ENCODE measurements at places on chromosomes 13 and 19.

DNA sequence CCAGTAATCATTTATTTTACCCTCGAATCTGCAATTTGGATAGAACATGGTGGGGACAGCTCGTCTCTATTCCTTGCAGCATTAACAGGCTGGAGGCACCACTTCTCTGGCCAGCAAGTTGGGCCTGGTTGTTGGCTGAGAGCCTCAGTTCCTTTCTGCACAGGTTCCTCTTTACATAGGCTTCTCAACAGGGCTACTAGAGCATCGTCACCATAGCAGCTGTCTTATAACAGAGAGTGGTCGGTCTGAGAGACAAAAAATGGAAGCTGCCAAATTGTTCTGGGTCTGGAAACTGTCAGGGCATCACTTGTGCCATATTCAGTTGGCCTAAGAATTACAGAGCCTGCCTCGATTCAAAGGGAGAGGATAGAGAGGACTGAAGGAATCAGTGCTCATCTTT lies 86.7 kb downstream of the DNAJC15 start:
- DNase-seq = no peak

GRCh38 chr13:97810152-97810551 lies 143.3 kb upstream of the IPO5 start:
- no peak for DNase-seq

- no peak for DNase-seq
These were observed 6.0 kb downstream of the KLK14 start for GRCh38 chr19:51076631-51077213.

DNA sequence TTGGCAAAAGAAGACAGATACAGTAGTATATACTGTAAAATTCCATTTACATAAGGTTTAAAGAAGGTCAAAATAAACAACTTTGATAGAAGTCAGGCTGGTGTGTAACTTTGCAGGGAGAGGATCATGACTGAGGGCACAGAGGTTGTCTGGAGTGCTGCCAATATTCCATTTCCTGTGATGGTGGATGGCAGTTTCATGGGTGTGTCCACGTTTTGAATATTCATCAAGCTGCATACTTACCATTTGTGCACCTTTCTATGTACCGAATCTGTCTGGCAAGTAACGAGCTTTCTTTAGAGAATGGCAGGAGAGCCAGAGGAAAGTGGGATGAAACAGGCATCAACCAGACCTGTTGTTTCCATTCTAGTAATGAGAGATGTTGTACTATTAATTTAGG lies 420.5 kb upstream of the HTR2A start:
- DNase-seq = no peak

DNA sequence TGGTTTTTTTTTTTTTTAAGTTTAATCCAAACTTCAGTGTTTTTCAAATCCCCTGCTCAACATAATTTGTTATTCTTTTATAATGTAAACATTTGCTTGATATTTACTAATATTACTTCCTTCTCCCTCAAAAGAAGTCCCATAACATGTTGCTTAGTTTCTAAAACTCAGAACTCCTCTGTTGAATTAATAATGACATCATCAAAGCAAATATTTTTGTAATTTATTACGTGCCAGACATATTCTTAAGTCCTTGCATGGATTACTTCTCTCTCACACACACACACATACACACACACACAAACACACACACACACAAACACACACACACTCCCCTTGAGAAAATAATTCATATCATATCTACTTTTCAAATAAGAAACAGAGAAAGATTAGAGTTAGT lies 1432.3 kb upstream of the SPRY2 start:
- DNase-seq = no peak

GRCh38 chr19:53537121-53537520 lies 824 bp upstream of the ZNF331 start:
- no peak for DNase-seq

GRCh38 chr19:7010722-7011593 lies 10.3 kb downstream of the MBD3L2B start:
- DNase-seq = no peak

GRCh38 chr19:47511128-47511517 lies 3.7 kb downstream of the NAPA start:
- DNase-seq = no peak

DNA sequence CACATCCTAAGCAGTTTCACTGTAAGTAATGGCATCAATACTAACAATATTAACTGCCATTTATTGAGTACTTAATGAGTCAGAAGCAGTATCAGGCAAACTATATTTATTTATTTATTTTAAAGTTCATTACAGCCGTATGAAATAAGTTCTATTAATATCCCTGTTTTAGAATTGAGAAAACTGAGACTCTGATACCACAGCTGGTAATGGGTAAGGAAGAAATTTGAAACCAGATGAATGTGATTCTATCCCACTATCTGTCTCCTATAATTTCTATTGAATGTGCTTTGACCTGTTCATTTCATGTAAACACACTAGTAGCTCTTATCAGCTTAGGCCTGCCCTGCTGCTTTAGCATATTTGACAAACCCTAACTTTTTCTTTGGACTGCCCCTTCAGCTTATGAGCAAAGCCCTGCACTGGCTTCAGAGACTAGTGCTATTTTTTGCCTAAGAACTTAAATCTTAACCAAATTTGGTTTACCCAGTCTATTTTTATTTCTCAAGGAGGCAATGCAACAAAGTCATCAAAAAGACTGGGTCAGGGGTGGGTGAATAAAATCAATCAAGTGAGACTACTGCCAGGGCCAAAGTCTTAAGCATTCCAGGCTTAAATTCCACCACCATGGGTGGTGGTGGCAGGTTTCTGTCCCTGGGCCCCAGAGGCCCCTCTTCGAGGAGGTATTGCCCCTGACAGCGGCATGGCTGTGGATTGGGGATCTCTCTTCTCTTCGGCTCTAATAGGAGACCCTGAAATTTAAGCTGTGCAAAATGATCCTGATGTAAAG lies 143.4 kb downstream of the DLEU7 start:
- no peak for DNase-seq

GRCh38 chr19:53639471-53639870 lies 7.7 kb downstream of the DPRX start:
- no peak for DNase-seq

DNA sequence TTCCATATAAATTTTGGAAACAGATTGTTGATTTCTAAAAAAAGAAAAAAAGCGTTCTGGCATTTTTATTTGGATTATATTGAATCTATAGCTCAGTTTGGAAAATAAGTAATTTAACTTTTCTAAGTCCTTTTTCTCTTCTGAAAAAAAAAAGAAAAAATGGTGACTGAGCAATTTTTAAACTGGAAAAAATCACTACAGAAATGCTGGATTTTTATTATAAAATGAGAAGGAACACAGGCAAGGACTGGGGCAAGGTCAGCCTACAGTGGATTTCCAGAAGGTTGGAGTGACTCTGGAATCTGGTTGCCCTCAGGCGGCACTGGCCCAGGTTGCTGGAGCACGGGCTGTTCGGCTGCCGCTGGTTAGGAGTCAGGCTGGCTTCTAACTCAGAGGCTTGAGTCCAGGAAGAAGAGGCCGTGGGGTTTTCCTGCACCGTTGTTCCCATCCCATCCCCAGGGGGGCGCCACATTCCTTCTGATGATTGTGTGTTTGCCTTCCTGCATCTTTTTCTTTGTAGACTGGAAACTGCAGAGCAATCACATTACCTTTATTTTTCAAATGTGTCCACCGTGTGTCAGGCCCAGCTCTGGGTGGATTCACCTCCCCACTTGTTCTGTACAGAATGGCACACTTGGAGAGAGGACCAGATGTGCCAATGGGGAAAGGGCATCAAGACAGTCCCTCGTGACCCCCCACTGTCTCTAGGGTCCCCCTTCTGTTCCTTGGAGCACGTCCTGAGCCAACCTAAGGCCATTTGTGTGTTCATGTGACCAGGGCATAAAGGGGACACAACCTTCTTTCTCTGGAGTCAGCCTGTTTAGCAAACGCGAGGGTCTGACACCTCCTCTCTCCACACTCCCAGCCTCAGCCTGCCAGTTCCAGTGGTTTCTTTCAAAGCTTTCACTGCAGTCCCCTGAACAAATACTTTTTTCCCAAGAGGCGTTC lies 44.5 kb upstream of the GTF3A start:
- DNase-seq = no peak

- no peak for DNase-seq
These were observed 33.9 kb upstream of the CEACAM21 start for GRCh38 chr19:41541990-41542584.

DNA sequence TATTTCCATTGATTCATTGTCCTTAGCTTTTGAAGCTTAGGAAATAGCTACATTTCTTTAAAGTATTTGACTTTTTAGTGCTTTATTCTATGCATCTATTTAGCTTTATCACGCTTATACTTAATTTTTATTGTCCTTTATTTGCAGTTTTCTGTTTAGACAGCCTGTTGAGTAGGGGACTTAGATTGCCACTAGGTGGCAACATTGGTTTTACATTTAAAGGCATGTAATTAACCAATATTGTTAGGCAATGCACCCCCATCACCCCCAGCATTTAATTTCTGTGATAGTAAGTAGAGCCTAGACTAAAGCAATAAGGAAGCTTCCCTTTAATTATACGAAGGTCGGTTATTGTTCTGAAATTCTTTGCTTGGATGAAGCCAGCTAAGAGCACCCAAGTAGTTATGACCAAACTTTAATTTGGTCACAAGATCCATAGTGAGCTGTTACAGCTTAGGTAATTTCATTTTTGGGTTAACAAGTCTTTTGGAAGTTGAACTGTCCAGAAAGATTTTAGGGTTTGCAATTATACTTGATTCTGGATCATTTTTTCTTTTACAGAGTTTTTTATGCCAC lies 36.5 kb downstream of the B3GLCT start:
- peak; percentile 13 for DNase-seq

- no peak for DNase-seq
These were observed 522.0 kb upstream of the ATXN8OS start for GRCh38 chr13:69585656-69586055.

DNA sequence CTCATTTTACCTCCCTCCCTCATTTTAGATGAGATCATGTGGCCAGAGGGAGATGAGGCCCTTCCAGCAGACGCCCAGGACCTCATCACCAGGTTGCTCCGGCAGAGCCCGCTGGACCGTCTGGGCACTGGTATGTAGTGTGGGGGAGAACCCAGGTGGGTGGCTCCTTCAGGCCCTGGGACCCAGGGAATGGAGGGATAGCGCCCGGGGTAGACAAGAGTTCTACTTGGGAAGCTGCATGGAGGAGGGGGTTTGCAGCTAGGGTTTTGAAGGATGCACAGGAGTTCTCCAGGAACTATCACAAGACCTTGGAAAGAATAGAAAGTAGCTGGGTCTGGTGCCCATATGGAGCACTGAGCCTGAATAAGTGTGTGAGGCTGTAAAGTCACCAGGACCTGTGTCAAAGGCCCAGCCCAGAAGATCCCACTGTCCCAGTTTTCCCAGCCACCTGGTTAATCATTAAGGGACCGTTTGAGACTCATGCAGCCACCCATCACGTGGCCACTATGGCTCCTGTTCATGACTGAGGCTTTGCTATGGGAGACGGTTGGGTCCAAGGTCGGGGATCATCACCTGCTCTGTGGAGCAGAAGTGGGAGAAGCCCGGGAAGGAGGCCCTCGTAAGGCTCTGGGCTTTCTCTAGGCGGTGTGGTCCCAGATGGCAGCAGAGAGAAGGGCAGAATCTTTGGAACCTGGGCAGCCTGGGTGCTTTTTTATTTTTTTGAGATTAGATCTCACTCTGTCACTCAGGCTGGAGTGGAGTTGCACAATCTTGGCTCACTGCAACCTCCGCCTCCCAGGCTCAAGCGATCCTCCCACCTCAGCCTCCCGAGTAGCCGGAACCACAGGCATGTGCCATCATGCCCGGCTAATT lies 17.0 kb upstream of the PIK3R2 start:
- DNase-seq = no peak

DNA sequence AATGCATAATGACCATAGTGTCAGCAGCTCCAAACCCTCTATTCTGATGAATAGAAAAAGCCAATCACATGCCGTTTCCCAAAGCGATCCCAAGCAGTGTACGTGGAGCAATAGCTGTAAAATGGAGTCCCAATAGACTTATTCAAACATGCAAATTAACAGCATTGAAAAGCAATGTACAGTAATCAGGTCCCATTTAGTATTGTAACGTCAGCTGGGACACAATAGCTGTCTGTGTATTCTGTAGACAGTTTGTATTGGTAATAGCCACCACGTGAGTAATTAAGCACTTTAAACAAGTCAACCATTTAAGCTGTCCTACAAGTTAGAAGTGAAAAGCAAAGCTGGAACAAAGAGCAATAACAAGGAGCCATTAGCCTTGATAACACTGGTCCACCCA lies 698.2 kb downstream of the PCDH17 start:
- no peak for DNase-seq

DNA sequence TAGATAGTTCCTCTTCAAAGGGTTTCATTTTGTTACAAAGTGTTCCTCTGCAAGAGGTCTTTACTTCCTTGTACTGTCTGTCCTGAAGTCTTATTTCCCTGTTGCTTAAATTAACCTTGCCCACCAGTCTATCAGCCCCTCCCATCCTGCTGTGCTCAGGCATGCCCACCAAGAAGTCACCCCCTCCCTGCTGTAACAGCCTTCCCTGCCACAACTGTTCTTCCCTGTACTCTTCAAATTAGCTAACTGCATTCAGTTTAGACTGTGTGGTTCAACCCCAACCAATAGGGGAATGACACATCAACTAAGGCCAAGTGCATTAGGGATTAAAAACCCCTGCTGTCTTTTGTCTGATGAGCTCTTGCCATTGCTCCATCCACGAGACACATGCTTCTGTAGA lies 34.4 kb upstream of the ZNF562 start:
- no peak for DNase-seq

- no peak for DNase-seq
These were observed 175.0 kb downstream of the URI1 start for GRCh38 chr19:30116984-30117555.

DNA sequence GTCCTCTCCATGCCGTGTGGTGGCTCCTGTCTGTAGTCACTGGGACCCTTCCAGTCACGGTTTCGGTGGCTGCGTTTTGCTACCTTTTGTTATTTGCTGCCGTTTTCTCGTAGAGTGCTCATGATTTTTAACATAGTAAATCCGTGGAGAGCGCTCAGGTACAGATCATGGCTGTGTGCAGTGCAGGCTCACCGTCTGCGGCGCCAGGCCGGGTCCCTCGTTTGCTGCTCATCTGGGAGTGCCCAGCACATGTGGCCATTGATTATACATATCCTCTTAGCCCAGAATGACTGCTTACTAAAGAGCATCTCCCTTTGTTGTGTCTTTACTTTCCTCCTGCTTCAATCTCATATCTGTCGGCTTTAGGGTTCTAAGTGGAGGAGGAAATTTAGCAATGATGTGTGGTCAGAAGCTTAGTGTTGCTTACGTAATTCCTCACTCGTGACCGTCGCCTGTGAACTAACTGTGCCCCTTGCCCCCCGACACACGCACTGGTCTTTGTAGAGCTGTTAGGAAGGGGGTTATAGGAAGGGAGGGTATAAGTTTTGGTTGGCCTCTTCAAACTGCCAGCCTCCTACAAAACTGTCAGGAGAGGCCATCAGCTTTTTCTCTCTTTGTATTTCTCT lies 31.8 kb downstream of the TFDP1 start:
- DNase-seq = no peak

All from non-pigmented ciliary epithelial cell (primary cell).